ENCODE measurements at places on chromosomes 5 and 9.

- DNase-seq = no peak
These were observed 24.8 kb upstream of the CSF1R start for GRCh38 chr5:150111122-150111521.

- no peak for DNase-seq
These were observed 380.2 kb downstream of the CDH10 start for GRCh38 chr5:24264547-24264946.

DNA sequence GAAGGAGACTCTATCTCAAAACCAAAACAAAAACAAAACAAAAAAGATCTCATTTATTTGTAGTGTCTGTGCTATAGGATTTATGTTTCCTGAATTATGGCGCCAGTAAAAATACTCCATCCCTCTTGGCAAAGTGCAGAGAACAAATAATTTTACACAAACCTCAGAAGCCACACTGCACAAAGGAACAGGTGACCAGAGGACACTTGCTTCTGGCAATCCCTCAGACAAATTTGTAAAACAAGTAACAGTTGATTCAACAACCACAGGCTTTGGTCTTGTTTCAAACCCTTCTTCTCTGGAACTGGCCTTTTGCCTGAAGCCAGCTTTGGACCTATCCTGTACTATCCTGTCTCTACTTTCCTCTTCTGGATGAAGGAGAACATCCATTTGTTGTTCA is 502.1 kb downstream of the DMAC1 start:
- DNase-seq = no peak

DNA sequence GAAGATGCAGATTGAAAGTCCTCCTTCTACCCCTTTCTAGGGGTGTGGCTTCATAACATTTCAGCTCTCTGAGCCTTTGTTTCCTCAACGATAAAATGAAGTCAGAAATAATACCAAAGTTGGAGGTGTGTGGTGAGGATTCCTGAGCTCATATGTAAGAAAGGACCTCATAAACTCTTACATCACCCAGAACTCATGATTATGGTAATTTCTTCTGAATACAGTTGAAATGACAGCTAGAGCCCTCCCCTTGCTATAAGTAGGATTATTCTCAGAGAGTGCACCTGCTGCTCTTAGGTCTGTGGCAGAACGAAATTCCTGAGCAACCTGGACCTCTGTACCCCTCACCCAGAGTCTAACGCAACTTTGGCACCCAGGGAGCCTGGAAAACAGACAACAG is 291.4 kb upstream of the KLF4 start:
- no peak for DNase-seq

DNA sequence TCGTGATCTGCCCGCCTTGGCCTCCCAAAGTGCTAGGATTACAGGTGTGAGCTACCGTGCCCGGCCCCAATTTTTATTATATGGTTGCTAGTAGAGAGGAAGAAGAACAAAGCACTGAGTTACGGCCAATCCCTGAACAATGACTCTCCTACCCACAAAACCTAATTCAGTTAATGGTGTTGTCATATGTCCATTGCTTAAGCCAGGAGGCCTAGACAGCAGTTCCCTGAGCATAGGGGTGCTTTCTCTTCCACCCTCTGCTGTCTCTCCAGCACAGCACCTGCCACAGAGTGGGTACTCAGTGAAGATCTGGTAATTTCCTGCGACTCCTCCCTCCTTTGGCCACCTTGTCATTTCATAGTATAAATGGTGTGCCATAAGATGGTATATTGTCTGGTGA is 21.4 kb upstream of the LTC4S start:
- DNase-seq = peak; percentile 71

DNA sequence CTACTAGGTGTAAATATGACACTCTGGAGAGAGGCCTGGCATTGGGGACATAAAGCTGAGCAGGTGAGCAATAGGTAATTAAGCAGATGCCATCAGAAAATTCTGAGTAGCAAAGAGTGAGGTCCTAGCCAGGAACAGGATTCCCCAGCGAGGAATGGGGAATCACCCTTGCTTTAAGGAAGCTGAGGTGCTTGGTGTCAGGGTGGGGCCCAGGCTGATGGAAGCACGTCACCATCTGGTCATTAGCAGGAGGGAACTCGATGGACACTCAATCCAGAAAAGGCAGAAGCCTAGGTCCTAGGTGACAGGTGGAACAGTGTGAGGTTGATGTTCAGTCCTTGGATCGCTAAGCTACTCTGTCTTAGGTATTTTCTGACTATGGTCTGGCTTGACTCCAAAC is 562.7 kb upstream of the DAP start:
- DNase-seq = no peak

GRCh38 chr9:123696476-123696875 is 233.4 kb downstream of the DENND1A start:
- DNase-seq = no peak

- DNase-seq = no peak
These were observed 300.0 kb downstream of the SH3GL2 start for GRCh38 chr9:17878810-17879370.

DNA sequence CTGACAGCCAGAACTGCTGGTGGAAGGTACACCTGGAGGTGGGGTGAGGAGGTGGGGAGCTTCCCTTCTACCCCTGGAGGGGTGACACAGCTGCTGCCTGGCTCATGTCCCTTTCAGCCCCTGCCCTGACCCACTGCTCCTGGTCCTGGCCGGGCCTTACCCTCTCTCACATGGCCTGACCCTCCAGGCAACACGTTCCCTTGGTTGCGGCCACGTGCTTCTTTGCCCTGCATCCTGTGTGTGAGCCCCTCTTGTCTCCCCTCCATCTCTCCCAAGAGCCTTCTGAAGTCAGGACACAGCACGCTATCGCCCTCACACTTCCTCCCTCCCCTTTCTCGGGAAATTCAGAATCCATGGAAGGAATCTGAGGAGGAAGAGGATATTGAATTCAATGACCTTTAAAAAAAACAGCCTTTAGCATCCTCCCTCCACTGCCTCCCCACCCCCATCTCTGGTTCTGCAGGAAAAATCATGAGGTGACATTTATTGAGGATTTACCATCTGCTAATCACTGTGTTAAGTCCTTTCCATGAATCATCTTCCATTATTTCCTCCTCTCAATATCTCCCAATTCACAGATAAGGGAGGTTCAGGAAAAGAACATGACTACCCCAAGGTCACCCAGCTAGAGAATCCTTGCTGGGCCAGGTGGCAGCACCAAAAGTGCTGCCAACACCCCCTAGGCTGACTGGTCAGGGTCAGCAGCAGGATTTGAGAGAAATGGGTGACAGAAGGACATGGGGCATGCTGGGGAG is 8.3 kb downstream of the AQP3 start:
- DNase-seq = no peak

- DNase-seq = no peak
These were observed 53.6 kb upstream of the SIMC1 start for GRCh38 chr5:176184608-176185132.

DNA sequence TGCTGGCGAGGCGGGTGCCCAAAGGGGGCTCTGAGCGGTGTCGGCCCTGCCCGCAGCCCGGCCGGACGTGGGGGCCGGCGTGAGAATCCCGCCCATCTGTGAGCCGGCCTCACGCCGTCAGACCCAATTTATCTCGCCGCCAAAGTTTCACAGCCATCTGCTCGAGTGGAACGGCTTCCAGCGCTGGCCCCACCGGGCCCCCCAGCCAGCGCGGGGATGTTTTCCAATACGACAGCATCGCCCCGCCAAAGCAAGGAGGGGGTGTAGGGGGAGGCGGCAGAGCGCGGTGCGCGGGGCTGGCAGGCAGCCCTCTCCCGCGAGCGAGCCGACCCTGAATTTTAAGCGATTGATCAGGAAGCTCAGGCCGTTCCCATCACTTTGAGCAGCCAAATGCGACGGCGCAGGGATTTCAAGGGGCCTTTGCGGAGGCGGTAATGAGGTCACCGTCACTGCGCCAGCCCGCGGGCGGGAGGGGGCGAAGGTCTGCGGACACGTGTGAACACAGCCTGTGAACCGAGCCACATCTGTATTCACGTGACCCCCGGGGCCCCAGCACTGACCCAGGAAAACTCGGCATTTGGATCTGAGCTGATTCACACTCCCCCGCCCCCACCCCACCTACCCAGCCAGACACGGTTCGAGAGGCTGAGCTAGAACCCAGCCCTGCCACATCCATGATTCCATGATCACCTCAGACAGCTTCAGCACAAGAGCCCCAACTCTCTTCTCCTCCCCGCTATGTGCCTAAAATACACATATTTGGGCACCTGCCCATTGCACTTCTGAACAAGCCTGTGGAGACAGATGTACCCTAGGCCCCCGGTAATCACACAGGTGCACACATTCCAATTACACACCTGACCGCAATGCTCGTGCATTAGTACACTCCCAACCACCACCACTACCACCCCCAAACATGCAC is 47.8 kb upstream of the PSD2 start:
- no peak for DNase-seq

- DNase-seq = no peak
These were observed 120.1 kb upstream of the TMEM161B start for GRCh38 chr5:88388476-88389337.

DNA sequence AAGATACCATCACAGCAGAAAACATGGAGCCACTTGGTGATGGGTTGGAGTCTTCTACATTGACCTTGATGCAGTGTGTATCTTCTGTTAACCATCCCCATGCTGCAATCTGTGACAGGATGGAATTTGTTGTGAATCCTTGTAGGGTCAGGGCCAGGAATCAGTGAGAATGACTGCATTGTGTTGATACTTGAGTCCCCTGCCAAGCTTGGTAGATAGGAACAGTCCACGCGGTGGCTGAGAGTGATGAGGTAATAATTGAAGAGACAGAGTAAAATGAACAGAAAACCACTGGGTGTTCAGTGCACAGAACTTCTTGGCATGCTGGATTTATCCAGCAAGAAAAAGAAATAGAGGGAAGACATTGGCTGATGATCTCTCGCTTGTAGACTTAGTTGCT is 217.5 kb downstream of the MAN2A1 start:
- no peak for DNase-seq

DNA sequence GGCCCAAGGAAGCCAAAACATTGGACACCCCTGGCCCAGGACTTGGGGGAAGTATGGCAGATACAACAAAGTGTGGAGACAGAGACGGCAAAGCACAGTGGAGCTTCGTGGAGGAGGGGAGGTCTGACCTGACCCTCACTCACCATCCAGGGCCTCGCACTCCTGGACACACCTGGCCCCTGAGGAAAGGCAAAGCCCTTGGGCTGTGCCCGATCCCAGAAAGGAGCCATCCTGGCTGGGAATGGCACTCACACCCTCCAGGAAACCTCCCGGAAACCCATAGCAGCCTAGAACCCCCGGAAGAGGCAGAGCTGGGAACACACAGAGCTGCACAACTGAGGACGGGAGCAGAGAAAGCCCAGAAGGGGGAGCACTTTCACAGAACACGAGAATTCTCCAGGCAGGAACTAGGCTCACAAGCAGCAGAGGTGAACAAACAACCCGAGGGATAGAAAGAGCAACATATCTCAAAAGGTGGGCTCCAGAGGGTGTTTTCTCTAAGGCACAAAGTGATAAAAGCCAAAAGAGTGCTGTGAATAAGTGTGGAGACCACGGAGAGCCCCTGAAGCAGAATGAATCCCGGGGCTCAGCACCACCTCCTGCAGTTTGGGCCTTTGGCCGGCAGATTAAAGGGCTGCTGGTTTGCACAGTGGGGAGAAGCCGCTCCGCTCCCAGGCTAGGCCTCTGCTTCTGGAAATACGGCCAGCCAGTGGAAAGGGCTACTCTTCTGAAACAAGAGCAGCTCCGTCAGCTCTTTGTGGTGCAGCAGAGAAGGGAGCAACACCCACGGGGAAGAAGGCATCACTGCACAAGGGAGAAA is 108.2 kb downstream of the UBE2R2 start:
- peak; percentile 6 for DNase-seq

DNA sequence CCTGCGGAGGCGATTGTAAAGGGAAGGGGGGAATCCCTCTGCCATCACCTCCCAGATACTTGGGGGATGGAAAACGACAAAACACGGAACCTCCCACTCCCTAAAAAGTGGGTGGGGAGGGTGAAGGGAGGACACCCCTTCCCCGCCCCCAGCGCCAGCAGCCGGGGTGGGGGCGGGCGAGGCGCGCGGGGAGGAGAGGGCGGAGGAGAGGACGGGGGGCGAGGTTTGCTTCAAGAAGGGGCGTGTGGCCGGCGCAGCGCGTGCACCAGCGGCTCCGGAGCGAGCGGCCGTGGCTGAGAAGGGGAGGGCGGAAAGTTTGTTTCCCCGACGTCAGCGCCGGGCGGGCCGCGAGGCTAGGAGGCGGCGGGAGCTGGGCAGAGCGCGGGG is at the start of gene PRRX2:
Gene PRRX2, plus strand, starts transcription at position 259 of the 387 bp plus-strand sequence. CDS start 221 bp downstream, outside the sequence.
- DNase-seq = no peak

DNA sequence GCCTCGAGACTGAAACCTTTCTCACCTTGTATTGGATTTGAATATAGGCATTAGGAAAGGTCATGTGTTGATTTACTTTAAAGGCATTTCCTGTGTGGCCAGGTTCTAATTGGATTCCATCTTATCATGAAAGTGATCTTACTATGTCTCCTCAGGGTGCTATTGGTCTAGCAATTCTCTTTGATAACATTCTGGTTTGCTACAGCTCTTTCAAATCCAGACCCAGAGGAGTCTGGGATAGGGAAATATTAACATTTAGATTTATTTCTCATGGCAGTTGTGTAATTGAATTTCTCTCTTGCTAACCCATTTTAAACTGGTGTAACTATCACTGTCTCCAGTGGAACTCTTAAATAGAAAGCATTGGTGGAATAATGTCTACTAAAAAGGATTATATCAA is 69.9 kb upstream of the NMUR2 start:
- DNase-seq = no peak

DNA sequence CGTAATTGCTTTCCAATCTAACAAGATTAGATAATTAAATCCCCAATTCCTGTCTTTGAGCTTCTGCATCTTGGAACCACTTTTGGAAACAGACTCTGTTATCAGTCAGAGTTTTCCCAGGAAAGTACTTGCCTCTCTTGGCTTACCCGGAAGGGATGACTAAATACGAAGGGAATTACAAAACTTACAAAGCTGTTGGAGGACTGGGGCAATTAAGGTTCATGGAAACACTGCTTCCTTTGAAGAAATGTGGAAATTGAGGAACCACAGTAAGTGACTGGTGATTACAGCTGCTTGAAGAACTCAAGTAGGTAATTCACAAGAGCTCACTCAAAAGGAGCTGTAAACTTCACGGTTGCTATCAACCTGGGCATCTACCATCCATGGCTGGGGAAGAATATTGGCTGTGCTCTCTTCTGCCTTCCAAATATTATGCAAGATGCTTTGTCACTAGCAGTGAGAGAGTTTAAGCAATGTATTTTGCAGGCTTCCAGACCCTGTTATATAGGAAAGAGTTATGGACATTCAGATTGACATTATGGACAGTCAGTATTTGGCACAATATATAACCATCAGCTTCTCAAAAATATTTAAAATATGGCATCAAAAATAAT is 104.6 kb upstream of the MAN2A1 start:
- DNase-seq = no peak

GRCh38 chr5:128528637-128529255 is 9.3 kb downstream of the FBN2 start:
- DNase-seq = no peak

DNA sequence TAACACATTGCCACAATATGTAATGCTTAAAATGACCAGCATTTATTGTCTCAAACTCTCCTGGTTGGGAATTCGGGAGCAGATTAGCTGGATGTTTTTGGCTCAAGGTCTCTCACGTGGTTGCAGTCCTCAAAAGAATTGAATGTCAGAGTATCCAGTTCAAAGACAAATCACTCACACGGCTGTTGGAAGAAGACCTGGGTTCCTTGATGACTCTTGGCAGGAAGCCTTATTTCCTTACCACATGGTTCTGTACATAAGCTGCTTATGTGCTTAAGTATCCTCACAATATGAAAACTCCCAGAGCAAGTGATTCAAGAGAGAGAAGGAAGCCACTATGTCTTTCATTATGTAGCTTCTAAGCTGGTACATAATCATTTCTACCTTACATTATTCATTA is 230.3 kb upstream of the PTPRD start:
- no peak for DNase-seq
